ENCODE measurements at places on chromosomes 12 and 14.

DNA sequence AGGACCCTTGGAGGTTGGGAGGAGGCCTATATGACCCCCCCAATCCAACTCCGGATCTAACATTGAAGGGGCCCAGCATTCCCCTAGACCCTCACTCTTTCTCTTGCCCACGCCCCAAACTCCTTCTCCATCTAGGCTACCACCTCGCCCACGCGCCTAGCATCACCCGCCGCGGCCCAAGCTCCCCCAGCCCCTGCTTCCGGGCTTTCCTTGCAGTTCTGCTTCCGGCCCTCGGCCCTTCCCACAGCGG, 445 bp downstream of the CERS5 start:
- no peak for DNase-seq

- DNase-seq, result no peak
These were observed 26.1 kb downstream of the KRT8 start for GRCh38 chr12:52878507-52879393.

DNA sequence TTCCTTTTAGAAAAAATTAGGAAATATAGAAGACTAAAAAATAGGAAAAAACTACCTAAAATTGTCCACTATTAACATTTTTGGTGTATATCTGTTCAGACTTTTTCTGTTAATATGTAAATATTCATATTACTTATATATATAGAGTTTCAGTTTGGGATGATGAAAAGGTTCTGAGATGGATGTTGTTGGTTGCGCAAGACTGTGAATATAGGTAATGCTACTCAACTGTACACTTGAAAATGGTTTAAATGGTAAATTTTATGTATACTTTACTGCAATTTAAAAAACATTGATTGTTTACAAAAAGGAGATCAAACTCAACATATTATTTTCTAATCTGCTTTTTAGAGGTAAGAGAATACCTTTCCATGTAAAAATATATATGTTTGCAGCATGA, 200.9 kb downstream of the RAD51B start:
- no peak for DNase-seq

DNA sequence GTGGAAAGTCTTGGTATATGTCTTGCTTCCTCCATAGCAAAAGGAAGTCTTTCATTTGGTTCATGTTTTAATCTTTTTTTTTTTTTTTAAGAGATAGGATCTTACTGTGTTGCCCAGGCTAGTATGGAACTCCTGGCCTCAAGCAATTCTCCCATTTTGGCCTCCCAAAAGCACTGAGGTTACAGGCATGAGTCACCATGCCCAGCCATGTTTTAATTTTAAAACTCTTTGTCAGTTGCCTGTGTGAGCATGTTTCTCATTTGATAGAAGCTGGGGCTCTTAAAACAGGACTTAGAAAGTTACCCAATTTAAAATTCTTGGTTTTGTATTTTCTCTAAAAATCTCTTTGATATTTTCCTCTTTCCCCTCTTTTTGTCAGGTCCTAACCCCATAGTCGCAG, 45.0 kb upstream of the REP15 start:
- no peak for DNase-seq

- DNase-seq, result no peak
These were observed 140.7 kb downstream of the PPM1H start for GRCh38 chr12:62794218-62794583.

DNA sequence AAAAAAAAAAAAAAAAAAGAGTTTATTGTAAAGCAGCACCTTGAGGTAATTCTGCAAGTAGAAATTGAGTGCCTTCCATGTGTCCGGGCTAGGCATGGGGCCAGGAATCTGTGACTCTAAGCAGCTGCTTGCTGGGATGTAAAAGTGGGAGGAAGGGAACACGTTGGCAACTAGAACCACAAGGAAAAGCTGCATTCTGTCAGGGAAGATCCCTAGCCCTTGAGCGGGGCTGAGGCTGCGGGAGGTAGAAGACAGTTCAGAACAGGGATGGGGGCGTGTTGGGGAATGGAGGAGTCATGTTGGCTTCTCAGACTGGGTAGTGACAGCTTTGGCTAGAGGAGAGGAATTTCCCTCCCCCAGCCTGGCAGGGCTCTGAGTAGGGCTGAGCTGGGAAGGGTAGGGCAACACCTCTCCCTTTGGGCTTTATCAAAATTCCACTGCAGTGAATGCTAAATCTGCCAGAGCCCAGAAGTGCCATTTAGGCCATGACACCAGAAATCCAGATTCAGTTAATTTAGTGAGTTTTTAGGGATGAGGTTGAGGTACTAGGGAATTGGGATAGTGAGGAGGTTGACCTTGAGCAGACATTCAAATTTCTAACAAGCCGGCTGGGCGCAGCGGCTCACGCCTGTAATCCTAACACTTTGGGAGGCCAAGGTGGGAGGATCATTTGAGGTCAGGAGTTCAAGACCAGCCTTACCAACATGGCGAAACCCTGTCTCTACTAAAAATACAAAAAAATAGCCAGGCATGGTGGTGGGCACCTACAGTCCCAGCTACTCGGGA, 3.4 kb upstream of the TRAFD1 start:
- DNase-seq, result peak; percentile 58

- no peak for DNase-seq
These were observed 281.0 kb upstream of the CRY1 start for GRCh38 chr12:107374161-107374840.

- no peak for DNase-seq
These were observed 161.4 kb downstream of the ADGRD1 start for GRCh38 chr12:131114942-131115584.

DNA sequence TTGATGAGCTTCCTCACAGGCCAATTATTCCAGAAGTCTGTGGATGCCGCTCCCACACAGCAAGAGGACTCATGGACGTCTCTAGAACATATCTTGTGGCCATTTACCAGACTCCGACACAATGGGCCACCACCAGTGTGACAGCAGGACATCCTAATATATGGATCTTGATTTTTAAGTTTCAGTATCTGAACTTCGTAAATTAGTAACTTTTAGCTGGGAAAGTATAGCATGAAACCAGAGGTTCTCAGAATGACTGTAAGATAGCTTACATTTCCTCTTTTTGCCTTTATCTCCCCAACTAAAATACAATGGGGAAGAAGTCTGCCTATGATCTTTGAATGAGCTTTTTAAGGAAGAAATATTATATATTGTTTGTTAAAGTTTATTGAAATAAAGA, 87.0 kb downstream of the DNAI7 start:
- DNase-seq, result no peak

DNA sequence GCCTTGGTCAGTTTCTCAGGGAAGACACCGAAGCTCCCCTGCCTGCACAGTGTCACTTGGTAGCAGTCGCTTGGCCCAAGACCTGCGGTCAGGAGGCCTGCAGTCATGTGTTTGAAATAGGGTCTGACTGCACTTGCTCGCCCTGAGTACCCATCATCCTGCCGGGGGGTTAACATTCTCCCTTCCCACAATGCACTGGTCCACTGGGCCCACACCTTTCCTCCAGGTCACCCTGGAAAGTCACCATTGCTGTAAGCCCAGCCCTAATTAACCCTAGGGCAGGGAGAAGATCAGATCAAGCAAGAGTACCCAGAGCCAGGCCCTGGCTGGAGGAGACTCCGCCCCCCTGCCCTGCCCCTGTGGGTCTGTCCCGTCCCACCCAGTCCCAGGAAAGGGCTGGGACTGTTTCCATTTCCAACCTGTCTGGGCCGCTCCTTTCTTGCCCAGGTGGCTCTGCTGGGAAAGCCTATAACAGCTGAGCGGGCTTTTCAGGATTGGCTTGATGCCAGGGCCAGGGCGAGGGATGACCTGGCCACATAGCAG, 87.1 kb downstream of the ZFP36L1 start:
- no peak for DNase-seq

DNA sequence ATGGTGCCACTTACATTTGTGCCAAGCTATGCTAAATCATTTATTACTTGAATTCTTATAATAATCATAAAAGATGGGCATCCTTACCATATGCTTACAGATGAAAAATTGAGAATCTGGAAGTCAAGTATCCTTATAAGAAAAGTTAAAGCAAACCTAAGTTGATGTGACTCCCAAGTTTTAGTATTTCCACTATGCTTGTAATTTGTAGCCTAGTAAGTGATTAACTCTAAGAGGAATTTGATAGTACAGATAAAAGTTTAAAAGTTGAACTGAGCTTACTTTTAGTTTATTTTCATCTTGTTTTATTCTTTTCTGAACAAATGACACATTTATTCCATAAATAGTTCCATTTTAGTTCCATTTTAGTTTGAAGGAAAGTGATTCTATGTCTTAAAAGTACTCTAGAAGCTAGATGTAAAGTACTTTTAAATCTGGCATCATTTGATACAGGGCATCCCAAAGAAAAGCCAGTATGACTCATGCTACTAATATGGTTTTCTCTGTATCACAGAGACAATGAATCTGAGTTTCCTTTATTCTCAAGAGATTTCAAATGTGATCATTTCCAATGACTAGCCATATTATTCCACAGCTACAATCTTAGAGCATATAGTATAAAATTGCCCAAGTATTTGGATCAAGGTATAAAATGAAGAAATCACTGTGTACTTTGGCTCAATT, 596.0 kb downstream of the SLC16A7 start:
- no peak for DNase-seq

- peak; percentile 74 for DNase-seq
These were observed 95.6 kb downstream of the GAS2L3 start for GRCh38 chr12:100668945-100669536.

- DNase-seq, result no peak
These were observed 151.6 kb upstream of the OR4E1 start for GRCh38 chr14:21825149-21825743.

DNA sequence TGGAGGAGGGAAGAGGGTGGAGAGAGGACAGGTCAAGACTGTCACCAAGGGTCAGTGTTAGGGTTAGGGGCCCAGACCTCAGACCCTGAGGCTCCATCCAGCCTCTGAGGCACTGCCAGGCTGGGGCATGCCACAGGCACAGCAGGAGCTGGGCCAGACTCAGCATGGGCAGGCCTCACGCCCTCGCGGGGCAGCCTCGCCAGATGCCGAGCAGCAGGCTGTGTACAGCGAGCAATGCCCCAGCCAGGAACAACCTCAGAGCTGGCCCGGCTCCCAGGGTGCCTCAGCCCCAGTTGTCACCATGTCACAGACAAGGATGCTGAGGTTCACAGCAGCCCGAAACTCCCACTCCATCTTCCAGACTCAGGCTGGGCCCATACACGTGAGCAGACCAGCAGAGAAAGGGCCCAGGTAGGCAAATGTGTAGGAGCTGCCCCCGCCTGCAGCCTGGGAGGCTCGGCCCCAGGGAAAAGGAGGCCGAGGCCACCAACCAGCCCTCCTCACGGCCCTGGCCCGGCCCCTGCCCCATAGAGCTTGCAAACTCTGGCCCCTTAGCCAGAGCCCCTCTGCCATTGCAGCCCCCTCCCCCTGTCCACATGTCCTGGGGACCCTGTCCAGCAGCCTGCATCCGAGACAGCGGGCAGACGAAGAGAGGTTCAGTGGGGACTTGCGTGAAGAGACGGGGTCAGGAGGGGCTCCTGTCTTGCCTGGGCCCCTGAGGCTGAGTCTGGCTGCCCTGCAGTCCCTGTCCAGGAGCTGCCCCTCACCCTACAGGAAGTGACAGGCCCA, 7.5 kb downstream of the C14orf180 start:
- peak; percentile 61 for DNase-seq

DNA sequence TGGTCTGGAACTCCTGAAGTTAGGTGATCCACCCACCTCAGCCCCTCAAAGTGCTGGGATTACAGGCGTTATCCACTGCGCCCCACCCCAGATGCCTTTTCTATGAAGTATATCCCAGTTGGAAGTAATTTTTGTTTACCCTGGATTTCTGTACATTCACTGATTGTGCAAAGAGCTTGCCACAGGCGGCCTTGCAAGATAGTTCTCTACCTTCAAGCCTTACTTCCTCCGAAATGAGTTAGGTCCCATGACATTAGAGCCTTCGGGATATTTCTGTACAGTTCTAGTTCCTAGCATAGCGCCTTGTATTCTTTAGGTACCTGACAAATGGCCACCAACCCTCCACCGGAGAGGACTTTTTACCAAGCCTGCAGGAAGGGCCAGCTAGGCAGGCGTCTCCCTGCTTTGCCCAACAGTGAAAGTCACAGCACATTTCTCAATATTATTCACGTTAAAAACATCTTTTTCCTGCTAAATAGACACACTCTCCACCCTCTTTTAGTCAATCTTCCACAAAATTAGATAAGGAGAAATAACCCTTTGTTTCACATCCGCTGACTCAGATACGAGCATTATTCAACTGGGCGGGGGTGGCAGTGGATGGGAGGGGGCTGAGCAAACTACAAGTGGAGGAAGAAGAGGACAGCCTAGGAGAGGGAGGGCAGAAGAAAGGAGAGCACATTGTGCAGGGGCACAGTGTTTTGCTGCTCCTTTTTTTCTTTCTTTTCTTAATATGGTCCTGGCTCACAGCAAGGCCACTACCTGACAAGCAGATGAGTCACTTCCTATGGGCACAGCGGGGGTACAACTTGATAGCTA, 40.0 kb upstream of the CAPRIN2 start:
- DNase-seq, result peak; percentile 57

GRCh38 chr12:52524241-52524897, 4.2 kb upstream of the KRT5 start:
- DNase-seq, result no peak

DNA sequence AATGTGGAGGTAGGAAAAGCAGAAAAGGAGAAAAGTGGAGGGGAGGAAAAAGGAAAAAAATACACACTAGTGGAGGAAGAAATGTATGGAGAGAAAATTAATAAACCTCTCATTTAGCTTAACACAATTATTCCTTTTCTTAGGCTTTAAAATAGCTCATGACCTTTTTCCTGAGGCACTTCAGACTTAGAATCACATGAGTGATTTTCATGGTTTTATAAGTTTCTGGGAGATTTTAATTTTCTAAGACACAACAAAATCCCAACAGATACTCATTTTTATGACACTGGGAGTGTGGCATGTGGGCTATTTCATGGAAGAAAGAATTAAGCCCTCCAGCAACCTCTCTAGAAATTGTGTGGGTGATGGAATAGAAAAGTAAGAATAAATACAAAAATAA, 214.7 kb downstream of the CPNE8 start:
- DNase-seq, result no peak

GRCh38 chr12:6224550-6224949, 24.4 kb downstream of the CD9 start:
- DNase-seq, result peak; percentile 91

- DNase-seq, result no peak
These were observed 318.8 kb downstream of the NRXN3 start for GRCh38 chr14:78488938-78489337.

DNA sequence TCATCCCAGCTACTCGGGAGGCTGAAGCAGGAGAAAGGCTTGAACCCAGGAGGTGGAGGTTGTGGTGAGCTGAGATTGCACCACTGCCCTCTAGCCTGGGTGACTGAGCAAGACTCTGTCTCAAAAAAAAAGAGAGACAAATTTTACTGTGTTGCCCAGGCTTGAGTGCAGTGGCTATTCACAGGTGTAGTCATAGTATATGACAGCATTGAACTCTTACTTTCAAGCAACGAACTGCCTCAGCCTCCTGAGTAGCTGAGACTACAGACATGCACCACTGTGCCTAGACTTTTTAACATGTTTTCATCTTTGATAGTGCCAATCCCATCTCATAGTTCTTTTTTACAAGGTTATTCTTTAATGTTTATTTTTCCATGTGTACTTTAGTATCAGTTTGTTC, 13.7 kb downstream of the ARID2 start:
- no peak for DNase-seq

- DNase-seq, result peak; percentile 58
These were observed 200.7 kb upstream of the FOXN3 start for GRCh38 chr14:89617481-89618329.

Measured in dorsolateral prefrontal cortex (tissue), 122 donors.